T-helper 2 cell (primary cell): ENCODE measurements at places on chromosomes 4 and X.

DNA sequence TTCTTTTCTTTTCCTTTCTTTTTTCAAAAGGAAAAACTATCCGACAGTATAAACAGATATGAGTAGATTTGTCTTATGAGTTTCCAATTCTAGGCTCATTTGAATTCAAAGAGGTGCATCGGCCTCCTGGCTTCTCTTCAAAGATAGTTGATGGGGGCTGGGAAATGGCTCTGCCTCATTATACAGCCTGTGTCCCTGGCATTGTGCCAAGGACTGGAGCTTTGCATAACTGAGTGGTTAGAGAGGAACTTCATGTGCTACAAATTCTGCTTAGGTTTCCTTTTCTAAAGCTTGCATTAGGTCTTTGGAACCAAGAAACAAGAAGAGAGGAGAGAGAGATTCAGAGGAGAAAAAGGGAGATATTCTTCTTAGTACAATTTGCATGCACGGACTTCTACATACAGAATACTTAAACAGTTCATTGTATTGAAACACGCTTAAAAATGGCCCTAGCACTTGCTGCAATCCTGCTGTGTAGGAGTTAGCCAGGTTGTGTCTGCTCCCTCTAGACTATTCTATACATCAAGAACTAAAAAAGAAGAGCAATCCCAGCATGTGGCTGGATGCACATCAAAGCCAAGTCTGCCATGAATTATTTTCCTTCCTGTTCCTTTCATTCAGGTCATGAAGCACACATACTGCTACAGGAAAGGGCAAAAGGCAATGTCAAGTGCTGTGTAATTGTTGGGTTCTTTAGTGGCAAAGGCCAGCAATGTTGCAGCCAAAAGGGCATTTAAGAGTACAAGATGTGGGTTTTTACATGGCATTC is 70.9 kb downstream of the INTS12 start:
- no peak for DNase-seq

GRCh38 chr4:172654457-172654856 is 514.2 kb upstream of the GALNT7 start:
- no peak for DNase-seq

DNA sequence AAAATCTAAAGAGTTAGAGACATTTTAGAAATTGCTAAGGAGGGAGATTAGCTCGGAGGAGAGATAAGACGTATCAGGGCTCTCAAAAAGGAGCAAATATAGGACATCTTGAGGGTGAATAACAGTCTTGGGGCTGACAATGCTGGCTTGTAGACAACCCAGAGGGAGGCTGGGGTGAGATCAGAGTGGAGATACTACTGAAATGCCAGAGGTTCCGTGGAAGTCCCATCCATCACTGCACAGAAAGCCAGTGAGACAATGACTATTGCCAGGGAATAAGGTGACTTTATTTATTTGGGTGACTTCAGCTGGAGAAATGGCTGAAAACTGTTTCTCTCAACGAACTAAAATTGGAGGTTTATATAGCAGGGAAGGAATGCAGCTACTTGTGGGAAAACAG is 838.1 kb upstream of the AGA start:
- no peak for DNase-seq

DNA sequence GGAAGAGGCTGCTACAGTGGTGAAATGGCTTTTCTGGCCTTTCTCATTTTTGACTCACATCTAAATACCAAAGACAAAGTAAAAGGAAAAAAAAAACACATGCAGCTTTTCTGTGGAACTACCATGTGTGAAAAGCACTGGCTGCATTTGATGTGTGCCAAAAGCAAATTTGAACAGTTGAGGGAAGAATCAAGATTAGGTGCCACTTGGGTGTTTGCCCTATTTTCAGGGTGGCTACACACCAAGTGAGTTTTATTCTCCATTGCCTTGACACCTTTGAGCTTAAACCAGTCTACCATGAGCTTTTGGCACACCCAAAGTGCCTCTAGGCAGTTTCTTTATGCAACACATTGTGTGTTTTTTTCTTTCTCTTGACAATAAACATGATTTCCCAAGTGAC is 423.9 kb downstream of the FAM133A start:
- DNase-seq = no peak

GRCh38 chr4:155807021-155807420 is 48.2 kb downstream of the GUCY1B1 start:
- DNase-seq = no peak

DNA sequence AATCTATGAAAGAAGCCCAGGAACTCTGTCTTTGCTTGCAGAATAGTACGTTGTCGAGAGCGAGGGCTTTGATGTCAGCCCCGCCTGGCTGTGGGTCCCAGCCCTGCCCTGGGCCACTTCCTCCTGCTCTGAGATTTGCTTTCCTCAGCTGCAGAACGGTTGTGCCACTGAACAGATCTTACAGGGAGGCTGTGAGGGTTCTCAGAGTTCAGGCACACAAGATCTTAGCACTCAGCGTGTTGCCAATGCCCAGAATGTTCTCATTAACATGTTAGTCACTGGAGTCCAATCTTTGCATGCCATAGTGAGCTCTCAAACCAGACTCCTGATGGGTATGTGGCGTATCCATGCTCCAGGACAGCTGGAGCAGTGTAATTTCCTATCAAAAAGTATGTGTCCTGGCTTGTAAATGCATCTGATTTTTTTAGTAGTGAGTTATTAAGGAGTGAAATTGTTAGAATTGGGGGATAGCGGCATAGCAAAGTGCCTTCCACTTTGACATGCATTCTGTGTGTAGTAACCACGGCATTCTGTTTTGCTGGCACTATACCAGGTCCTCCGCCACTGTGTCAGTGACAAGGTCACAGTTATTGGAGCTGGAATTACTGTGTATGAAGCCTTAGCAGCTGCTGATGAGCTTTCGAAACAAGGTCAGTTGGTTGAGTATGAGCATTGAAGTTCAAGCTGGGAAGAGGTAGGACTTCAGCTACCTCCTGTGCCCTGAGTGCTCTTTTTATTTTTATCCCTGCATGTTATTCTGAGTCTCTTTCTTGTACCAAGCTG is 31.6 kb downstream of the TKTL1 start:
- no peak for DNase-seq

- DNase-seq = no peak
These were observed 1.1 kb downstream of the AFF2 start for GRCh38 chrX:148501386-148502066.

DNA sequence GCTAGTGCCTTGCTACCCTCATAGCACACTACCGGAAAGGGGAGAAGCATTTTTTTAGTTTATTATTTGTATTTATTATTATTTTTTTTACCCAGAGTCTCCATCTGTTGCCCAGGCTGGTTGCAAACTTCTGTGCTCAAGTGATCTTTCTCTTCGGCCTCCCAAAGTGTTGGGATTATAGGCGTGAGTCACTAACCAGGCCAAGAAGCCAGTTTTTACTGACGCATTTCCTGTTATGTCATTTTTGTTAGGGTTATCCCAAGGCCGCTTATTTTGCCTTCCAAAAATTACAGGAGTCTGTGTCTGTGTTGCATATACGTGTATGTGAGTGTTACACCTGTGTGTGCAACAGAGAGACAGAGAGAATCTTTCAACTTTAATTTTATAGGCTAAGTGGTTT is 404.5 kb downstream of the GBA3 start:
- DNase-seq = no peak

- no peak for DNase-seq
These were observed 555 bp upstream of the GCNA start for GRCh38 chrX:71577682-71578081.

GRCh38 chr4:147480891-147481576 is at the start of gene EDNRA:
Gene EDNRA (plus strand): TSS chr4:147481097. CDS start chr4:147485682, 4,585 bp downstream.
- no peak for DNase-seq
